ENCODE measurements at places on chromosomes 3 and 15. TPM values are rescaled to one million over a fixed set of nuclear protein-coding genes. Genes with fewer than 3 reads are reported as not detected.

POLQ gene
- 0.79 TPM for total RNA-seq

MUC20 gene
- 145 TPM for total RNA-seq

USP50 gene
- not detected for total RNA-seq

MRPL46 gene
- 30.6 TPM for total RNA-seq

CYP1A2 gene
- not detected for total RNA-seq

CHRNB4 gene
- total RNA-seq = 0.27 TPM

LSAMP gene
- total RNA-seq = 3.4 TPM

CNTN3 gene
- 7.0 TPM for total RNA-seq

CLDN11 gene
- 13.5 TPM for total RNA-seq

PLA2G4D gene
- total RNA-seq = not detected

FETUB gene
- total RNA-seq = not detected
